RWPE2 (cell line): ENCODE measurements at places on chromosomes 1 and 21.

- DNase-seq, result no peak
These were observed 10.7 kb upstream of the HNRNPU start for GRCh38 chr1:244874974-244875579.

- DNase-seq, result peak; percentile 84
These were observed 16.7 kb downstream of the POU3F1 start for GRCh38 chr1:38029685-38030511.

- no peak for DNase-seq
These were observed 89.0 kb downstream of the TIAM1 start for GRCh38 chr21:31255036-31255435.

- DNase-seq, result no peak
These were observed 115.9 kb downstream of the KCND3 start for GRCh38 chr1:111873460-111874030.

- no peak for DNase-seq
These were observed 66.7 kb upstream of the ACOT11 start for GRCh38 chr1:54481201-54481884.

DNA sequence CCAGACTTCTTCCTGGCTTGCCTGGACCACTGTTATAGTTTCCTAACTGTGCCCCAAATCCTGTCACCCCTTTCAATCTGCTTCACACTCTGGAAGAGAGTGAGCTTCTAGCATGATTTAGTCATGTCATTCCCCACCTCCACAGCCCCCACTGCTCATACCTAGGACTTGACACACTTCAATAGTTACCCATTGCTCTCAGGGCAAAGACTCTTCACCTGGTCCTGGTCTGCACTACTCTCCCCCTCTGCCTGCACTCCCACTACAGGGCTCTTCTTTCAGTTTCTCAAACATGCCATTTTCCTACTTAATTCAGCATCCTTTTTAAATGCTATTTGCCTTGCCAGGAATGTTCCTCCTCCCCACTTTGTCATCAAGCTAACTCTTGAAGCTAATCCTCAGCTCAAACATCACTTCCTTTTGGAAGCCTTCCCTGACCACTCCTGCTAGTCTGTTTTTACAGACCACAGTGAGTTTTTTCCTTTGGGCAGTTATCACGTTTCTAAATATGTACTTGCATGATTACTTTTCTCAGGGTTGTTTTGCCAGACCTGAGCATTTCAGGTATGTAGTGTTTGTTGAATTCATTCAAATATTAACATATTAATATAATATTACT lies 24.7 kb downstream of the CYP2J2 start:
- DNase-seq, result no peak

- no peak for DNase-seq
These were observed 1.8 kb upstream of the MTF1 start for GRCh38 chr1:37861151-37861550.

DNA sequence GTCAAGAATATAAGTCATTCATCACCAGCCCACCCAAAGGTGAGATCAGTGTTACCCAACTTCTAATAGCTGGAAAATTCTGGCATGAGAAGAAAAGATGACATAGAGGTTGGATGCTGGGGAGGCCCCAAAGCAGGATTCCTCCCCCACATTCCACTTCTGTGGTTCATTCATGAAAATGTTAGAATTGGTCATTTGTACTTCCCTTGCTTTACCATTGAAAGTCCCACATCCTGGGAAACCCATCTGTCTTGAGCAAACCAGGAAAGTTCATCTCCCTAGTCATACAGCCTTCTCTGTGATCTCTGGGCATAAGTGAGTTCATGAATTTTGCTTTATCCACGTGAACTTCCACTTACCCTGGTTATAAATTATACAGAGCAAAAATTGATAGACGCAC lies 66.8 kb downstream of the SERINC2 start:
- no peak for DNase-seq

- DNase-seq, result no peak
These were observed 43.7 kb downstream of the TRIM11 start for GRCh38 chr1:228362884-228363450.

- DNase-seq, result no peak
These were observed 33.2 kb downstream of the PACC1 start for GRCh38 chr1:212381397-212382035.

- DNase-seq, result no peak
These were observed 8.0 kb upstream of the BCAR3 start for GRCh38 chr1:93689521-93690223.

DNA sequence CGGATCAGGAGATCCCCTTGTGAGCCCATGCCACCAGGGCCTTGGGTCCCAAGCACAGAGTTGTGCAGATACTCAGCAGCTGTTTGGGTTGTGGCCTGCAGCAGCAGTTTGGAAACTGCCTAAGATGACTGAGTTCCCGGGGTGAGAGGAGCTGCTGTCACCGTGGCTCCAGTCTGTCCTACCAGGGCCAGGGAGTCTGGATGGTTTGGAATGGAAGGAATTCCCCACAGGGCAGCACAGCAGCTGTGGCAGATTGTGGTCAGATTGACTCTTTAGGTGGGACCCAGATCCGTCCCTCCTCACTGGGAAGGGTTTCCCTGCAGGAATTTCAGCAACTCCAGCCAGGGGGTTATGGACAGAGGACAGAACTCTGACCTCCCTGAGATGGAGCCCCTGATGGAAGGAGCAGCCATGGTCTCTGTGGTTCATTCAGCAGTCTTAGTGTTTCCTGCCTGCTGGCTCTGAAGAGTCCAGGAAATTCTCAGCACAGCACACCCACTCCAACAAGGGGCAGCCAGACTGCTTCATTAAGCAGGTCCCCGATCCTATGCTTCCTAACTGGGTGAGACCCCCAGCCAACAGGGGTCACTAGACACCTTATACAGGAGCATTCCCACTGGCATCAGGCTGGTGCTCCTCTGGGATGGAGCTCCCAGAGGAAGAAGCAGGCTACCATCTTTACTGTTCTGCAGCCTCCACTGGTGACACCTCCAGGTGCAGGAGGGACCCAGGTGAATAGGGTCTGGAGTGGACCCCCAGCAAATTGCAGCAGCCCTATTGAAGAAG lies 51.5 kb upstream of the TNFSF4 start:
- no peak for DNase-seq

DNA sequence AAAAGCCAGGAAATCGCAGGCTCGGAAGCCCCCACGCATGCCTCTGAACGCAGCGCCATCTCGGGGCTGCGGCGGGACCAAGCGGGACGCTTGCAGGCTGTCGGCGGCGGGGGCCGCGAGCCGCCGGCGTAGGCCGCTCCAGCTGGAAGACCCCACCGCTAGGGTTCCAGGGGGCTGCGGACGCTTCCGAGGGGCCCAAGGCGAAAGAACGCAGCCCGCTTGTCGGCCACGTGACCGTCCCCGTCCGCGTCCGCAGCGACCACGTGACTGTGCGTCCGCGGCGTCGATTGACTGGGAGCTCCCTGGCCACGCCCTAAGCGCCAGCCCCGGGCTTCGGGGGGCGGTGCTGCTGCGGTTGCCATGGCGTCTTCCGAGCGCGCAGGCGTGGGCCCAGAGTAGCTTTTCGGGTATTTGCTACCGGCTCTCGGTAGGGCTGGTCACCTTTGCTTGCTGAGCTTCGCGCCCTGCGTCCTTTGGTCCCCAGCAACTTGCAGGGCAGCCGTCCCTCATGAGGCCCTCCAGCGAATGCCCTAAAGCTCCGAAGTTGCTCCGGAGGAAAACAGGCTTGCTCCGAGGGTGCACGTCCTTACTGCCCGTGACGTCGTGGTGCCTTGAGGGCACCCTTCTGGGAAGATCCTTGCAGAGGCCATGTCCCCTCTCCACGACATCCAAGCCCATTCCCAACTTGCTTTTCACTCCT lies 197.2 kb downstream of the DYRK1A start:
- DNase-seq, result peak; percentile 90

GRCh38 chr1:200479816-200480215 lies 70.0 kb upstream of the ZNF281 start:
- no peak for DNase-seq
